ENCODE measurements at places on chromosomes 7 and 10.

GRCh38 chr7:30771174-30771879, at the start of gene MINDY4:
Gene MINDY4, plus strand, starts transcription at chr7:30771417. Its CDS starts 77 bp downstream, at chr7:30771494.
- DNase-seq = peak; percentile 70

- DNase-seq = no peak
These were observed 136.3 kb downstream of the POLR1F start for GRCh38 chr7:19572566-19572965.

DNA sequence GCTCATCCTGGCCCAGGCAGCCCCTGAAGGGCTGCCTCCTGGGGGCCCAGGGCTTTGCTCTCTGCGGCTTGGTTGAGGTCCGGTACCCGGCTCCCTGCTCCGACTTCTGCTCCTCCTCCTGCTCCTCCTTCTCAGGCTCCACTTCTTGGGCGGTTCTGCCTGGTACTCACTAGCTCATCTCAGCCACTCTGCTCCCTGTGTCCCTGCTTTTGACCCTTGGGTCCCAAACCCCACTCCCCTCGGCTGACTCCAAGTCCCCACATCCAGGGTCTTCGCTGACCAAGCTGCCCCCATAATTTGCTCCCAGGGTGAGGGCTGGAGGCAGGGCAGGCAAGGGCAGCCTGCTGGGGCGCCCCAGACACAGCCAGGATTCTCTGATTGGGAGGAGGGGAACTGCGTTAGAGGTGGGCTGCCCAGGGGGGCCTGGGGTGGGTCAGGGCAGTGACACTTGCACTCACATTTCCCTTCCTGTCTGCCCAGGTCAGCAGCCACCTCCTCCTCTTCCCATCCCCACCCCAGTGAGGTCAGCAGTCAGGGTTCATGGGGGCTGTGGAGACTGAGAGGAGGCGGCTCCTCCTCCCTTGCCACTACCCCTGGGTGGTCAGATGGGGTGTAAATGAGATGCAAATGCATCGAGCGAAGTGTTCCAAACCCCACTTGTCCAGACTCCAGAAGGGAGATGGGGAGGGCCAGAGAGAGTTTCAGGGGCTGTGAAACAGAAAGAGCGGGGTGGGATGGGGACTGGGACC, 2.2 kb downstream of the SMARCD3 start:
- DNase-seq = no peak

DNA sequence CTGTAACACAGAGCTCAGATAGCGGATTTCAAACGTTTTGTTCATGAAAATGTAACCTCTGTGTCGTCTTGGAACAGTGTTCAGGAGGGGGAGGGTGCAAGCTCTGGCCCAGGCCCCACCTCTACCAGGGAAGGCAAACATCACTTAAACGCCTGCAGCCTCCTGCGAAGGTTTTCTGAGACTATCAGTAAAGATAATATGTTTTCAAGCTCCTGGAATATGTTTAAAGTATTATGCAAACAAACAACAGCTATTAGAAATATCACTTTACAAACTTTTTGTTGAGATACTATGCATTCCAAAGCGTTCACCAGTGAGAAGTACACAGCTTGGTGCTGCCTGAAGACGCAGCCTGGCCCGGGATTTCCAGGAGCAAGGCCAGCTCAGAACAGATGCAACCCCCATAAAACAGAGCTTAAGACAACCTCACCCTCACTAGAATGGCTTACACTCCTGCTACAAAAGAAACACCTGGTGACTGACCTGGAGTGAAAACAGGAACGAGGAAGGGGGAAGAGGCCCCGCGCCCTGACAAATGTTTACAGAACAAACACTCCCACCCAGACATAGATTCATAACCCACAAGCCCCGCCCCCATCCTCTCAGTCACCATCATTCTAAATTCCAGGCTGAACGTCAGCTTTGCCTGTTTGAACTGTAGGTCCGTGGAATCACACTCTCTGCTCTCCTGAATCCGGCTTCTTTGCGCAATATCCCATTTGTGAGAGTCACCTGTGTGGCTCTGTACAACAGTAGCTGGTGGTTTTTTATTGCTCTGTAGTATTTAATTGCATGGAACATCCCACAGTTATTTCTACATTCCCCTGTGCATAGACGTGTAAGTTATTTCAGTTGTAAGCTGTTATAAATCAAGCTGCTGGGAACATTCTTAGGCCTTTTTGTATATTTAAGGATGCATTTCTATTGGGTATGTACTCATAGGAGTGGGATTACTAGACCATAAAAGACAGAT, 155.0 kb downstream of the PTPRN2 start:
- peak; percentile 52 for DNase-seq

GRCh38 chr10:108789919-108790318, 1133.4 kb downstream of the XPNPEP1 start:
- DNase-seq = no peak

- DNase-seq = peak; percentile 18
These were observed 29.8 kb downstream of the PNLIPRP3 start for GRCh38 chr10:116457488-116457887.

GRCh38 chr10:54880996-54881395, 80.0 kb upstream of the PCDH15 start:
- peak; percentile 33 for DNase-seq

- DNase-seq = no peak
These were observed 250.9 kb upstream of the MKLN1 start for GRCh38 chr7:131076711-131077181.

- no peak for DNase-seq
These were observed 110.9 kb downstream of the SGMS1 start for GRCh38 chr10:50512743-50513416.

DNA sequence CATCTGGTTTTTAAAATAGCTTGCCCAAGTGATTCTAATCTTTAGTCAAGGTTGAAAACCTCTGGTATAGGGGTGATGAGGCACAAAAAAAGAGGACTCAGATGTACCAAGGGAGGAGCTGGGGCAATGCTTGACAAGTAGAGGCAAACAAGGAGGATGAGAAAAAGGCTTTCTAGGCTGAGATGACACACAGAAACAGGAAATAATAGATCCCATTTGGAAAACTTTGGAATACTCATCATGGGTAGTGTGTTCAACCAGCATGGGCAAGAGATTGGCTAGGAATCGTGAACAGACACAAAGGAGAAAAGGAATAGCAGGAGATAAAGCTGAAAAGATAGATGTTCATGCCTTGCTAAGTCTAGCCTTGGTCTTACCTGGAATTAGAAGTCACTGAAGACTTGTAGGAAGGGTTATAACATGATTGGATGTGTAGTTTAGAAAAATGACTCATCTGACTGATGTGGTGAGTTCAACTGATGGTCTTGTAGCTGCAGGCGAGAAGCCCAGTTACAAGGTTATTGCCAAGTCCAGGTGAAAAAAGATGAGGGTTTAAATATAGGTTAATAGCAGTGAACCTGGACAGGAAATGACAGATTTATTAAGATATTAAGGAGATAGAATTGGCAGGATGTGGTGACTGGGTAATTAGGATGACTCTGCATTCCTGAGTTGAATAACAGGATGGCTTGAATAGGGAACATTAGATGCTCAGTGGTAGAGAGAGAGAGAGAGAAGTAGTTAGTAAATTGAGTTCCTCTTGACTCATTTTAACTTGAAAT, 214.0 kb upstream of the LRGUK start:
- DNase-seq = no peak

DNA sequence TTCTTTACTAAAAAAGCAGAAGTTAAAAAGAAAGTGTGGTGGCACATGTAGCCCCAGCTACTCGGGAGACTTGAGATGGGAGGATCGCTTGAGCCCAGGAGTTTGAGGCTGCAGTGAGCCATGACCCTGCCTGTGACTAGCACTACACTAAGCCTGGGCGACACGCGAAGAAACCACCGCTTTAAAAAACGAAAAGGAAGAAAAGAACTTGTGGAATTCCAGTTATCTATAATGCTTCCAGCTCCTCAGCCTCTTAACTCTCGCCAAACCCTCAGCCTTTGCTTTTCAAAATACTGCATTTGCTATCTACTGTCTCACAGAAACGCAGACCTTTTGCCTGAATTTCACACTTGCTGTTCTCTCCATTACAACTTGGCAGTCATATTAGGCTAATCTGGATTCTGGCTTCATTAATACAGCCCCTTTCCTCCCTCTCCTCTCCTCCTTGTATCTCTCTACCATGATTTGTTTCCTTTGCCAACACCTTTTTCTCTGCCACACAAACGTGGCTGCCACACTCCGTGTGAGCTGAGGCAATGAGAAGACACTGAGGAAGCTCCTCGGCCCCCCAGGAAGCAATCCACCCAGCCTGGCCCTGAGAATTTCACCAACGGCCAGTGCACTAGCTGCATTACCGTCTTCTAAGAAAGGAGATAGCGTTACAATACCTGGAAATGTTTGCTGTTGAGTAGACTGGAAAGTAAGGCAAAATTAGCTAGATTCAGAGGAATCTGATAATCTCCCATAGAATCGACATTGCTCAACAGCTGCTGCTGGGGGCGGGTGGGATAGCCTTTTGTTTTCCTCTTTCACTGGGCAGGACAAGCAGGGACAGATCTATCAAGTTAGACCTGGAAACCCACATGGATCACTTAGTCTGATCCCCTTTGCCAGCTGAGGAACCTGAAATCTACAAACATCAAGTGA, 37.2 kb downstream of the CALML5 start:
- peak; percentile 61 for DNase-seq

GRCh38 chr10:48780341-48780740, 95.7 kb downstream of the WDFY4 start:
- no peak for DNase-seq
